ENCODE measurements at places on chromosomes 13 and 19.

GRCh38 chr13:97302611-97303010, 80.5 kb downstream of the MBNL2 start:
- no peak for DNase-seq

GRCh38 chr13:100673713-100674571, 653 bp downstream of the TMTC4 start:
- DNase-seq = no peak

GRCh38 chr13:63421123-63421522, 2005.5 kb upstream of the PCDH20 start:
- no peak for DNase-seq

DNA sequence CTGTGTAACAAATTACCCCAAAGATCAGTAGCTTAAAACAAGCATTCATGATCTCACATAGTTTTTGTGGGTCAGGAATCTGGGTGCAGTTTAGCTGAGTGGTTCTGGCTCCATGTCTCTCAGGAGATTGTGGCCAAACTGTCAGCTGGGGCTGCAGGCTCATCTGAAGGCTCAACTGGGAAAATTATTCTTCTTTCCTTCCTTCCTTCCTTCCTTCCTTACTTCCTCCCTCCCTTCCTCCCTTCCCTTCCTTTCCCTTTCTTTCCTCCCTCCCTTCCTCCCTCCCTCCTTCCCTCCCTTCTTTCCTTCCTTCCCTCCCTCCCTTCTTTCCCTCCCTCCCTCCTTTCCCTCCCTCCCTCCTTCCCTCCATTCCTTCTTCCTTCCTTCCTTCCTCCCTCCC, 8.7 kb upstream of the RFX2 start:
- DNase-seq = no peak
